ENCODE measurements at places on chromosomes 16 and 17.

GRCh38 chr17:83202002-83203000 is 122.9 kb downstream of the METRNL start:
- DNase-seq: no peak

GRCh38 chr16:16983582-16983981 is 487.2 kb downstream of the XYLT1 start:
- no peak for DNase-seq

DNA sequence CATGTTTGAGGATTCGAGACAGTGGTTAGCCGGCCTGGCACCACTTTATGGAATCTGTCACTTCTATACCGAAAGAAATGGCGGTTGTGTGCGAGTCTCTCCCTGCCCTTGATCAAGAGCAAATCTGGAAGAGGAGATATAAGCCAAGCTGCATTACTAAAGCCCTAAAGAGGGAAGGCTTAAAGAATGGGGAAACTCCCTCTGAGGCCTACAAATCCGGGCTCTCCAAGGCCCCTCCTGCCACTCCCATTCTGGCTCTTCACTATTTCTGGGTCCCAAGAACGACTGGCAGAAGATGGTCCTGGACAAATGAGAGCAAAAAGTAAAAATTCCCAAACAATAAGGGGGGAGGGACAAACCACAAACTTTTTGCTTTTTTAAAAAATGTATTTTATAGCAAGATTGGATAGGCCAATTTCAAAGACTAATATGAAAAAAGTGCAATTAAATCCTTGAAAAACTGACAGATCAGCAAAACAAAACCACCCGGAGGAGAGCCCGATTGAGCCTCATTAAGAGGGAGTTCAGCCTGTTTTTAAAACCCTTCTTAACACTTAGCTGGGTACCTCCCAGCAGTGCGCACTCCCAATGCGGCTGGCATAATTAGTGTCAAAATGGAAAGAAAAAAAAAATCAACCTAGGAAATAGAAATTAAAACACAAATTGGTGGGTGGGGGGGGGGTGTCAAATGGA is 193.5 kb downstream of the ZFHX3 start:
- no peak for DNase-seq

- no peak for DNase-seq
Observed at GRCh38 chr17:50046179-50046578, 9.7 kb upstream of the ITGA3 start.

DNA sequence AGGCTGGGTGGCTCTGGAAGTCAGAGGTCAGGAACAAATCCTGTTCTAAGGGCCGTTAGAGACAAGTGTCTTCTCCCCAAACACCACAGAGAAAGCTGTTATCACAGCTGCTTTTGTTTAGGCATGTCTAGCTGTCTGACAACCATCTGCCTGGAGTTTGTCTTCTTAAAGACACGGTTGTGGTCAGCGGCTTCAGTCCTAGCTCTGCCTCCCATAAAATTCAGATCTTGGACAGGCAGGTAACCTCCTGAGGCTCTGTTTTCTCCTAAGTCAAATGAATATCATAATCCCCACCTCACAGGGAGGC is 2.3 kb upstream of the ITGA3 start:
- no peak for DNase-seq

DNA sequence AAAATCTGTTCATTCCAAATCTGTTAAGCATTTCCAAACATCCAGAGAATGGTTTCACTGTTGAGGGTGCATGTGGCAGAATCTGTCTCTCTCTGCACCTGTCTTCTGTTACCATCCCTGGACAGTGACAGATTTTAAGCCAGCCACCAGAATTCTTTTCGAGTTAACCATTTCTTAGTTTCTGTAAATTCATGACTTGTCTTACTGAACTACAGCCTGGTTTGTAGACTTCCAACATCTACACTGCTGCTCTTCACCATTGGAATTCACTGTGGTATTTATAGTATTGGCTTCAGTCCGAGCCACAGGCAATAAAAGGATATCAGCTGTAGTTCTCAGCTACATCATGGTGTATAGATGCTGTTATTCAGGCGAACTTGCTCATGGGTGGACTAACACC is 47.6 kb downstream of the GOSR1 start:
- no peak for DNase-seq

DNA sequence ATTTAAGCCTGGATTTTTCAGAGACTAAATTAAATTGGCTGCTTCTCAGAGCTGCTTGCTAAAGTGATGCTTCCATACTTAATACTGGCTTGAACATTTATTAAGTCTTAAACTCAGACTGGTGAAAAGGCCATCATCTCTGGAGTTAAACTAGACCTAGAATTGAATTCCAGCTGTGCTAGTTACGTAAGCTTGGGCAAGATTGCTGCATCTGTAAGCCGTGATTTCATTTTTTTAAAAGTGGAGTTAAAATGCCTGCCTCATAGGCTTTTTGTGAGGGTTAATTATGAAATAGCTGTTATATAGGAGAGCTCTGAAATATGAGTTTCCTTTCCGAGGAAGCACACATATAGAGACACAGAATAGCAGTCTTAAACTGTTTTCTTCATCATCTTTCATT is 84.7 kb downstream of the VAT1L start:
- no peak for DNase-seq

GRCh38 chr17:78497115-78497540 is 80.1 kb downstream of the DNAH17 start:
- peak; percentile 91 for DNase-seq

- no peak for DNase-seq
Observed at GRCh38 chr17:48246612-48247011, 139.0 kb downstream of the SNX11 start.

DNA sequence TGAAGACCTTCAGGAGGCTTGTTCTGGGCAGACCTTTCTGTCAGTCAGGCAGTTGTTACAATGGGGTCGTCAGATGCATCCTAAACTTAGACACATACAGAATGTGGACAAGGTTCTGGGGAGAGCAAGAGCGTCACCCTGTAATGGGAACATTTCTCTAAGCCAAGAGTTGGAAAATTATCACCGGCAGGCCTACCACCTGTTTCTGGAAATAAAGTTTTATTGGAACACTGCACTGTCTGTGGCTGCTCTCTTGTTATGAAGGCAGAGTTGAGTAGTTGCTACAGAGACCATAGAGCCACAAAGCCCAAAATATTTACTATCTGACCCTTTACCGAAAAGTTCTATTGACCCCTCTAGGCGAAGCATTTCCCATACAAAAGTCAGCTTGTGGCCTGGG is 106.2 kb downstream of the CPPED1 start:
- no peak for DNase-seq

GRCh38 chr16:76268824-76269223 is 8.4 kb upstream of the CNTNAP4 start:
- DNase-seq: no peak

- no peak for DNase-seq
Observed at GRCh38 chr17:2089021-2089422, 34.1 kb downstream of the HIC1 start.

GRCh38 chr16:88327561-88328312 is 55.0 kb upstream of the ZNF469 start:
- no peak for DNase-seq

GRCh38 chr16:56246051-56246817 is 54.9 kb downstream of the GNAO1 start:
- DNase-seq: peak; percentile 23

DNA sequence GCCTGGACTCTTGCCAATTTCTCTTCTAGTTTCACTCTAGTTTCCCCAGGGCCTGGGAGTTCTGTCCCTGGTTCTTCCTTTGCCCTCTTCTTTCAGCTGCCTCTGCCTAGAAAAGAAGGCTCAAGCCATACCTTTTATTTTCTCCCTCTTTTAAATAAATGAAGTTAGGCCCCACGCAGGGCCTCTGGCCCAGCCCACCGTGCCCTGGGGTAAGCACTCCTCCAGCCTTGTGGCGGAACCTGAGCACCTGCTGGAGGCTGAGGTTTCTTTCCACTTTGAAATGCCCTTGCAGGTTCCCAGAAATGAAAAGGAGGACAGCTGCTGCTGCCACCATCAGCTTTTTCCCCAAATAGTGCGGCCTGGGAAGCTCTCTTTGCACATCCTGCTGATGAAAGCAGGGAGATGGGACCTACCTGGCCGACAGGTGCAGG is 139.4 kb downstream of the CCDC182 start:
- no peak for DNase-seq

DNA sequence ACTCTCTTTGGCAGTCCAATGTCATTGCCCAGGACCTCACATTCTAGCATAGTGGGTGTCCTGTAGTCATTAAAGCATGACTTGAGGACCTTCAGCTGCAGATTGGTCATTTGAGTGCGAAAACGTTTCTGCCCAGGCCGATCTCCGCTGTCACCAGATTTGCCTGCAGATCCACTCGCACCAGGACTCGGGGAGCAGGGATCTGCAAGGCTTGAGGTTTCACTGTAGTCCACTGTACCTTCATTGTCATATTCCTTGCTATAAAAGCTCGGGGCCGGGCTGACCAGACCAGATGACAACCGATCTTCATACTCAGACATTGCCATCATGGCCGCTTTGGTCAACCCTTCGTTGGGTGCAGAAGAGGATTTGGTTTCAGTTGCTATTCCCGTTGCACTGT is 254.2 kb downstream of the ZFHX3 start:
- DNase-seq: no peak

- DNase-seq: no peak
Observed at GRCh38 chr17:58648236-58648635, 43.6 kb downstream of the TEX14 start.

GRCh38 chr17:50120475-50121253 is 9.3 kb downstream of the SAMD14 start:
- DNase-seq: no peak

- DNase-seq: no peak
Observed at GRCh38 chr17:78490673-78491072, 86.5 kb downstream of the DNAH17 start.

- DNase-seq: no peak
Observed at GRCh38 chr16:3792472-3793012, 75.2 kb upstream of the TRAP1 start.

DNA sequence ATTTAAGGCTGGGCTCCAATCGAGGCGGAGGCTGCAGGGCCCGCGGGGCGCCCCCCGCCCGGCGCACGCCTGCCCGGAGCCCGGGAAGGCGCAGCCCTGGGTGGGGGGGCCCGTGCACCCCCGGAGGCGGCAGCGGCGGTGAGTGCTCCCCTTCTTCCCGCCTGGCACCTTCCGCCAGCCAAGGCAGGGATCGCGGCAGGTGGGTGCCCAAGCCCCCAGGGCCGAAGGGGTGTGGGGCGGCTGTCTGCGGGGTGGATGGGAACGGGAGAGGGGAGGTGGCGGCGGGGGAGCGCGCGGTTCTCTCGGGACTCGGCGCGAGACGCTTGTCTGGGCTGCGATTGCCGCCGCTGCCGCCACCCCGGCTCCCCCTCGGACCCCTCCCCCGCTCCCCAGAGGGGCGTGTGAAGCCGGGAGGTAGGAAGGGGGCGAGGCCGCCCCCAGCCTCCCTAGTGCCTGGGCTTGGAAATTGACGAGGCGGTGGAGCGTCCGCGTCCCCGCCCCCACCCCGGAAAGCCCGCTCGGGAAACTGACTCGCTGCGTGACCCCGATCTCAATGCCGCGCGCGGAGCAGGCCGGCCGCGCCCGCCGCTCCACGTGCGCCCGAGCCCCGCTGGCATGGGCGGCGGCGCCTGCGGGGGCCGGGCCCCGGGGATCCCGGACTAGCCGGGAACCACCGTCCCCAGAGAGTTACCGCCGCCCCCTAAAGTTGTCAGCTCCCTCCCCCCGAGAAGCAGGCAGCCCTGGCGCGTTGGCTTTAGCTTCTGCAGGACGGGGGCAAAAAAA is 231.5 kb downstream of the MRTFB start:
- DNase-seq: peak; percentile 72

- no peak for DNase-seq
Observed at GRCh38 chr17:63370696-63371095, 75.4 kb downstream of the CYB561 start.

Data from GM23338 (cell line).